ENCODE measurements at places on chromosomes 7 and 10.

DNA sequence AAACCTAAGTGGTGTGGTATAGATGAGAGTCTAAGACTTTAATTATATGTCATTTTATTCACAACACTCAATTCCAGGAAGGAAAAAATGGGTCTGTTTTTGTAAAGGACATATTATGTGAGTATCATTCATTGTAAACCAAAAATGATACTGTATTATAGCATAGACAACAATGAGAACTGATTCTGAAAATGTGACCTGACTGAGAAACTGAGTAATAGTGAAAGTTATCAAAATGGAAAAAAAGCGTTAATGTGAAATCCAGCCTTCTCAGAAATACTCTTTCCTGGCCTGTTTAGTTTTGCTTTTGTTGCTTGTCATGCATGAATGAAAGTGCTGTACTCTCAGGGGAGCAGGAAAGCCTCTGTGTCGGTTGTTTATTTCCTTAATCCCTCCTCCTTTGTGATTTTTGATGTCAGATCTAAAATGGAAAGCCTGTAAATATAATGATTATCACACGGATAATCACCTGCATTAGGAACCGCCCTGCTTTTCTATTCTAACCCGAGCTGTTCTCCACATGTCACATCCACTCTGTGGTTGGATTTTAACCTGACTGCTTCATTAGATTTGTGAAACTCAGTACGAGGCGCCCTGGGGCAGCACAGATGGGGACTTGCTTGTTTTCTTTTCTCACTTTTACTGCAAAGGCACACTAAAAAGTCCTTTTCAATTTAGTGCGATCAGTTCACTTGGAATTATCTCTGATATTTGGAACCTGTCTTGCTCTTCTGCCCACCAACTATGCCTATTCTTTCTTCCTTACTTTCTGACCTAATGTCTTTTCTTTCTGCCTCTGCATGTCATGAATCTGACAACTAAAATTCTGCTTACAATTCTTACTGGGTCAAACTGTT lies 240.9 kb upstream of the KAT6B start:
- DNase-seq = no peak

DNA sequence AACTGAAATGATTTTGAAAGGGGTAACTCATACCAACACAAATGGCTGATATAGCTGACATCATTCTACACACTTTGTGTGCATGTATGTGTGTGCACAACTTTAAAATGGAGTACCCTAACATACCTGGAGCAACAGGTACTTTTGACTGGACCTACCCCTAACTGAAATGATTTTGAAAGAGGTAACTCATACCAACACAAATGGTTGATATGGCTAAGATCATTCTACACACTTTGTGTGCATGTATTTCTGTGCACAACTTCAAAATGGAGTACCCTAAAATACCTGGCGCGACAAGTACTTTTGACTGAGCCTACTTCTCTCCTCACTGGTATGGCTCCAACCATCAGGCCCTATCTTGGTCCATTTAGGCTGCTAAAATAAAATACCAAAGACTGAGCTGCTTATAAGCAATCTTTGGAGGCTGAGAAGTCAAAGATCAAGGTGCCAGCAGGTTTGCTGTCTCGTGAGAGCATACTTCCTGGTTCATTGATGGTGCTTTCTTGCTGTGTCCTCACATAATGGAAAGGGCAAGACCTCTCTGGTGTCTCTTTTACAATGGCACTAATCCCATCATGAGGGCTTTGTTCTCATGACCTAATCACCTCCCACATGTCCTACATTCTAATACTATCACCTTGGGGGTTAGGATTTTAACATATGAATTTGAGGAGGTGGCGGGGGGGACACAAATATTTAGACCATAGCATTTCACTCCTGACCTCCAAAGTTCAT lies 173.3 kb downstream of the CFTR start:
- no peak for DNase-seq

GRCh38 chr7:496528-497295 lies 22.9 kb downstream of the PDGFA start:
- no peak for DNase-seq

DNA sequence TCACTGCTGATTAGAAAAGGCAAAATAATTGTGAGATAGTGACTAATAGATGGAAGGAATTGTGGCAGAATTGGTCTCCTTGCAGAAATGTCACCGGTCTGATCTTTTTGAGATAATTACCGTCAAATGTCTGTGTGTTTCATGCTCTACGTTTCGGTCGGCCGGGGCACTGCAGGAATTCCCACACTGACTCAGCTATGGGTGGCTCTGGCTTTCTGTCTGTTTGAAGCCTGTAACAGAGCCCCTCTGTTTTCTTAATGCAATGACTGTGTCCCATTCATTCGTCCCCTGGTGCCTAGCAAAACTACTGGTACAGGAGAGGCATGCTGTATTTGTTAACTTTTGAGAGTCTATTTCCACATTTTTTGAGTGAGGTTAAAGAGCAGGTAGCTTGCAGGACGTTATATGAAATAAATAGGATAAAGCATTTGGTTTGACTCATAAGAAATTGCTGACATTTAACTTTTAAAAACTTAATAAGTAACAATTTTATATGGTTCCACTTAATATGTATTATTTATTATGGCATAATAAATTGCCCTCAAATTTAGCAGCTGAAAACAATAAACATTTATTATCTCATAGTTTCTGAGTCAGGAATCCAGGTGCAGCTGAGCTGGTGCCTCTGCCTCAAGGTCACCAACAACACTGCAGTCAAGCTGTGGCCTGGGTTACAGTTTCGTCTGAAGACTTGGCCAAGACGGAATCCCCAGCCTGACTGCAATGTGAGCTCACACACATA lies 53.3 kb upstream of the CTBP2 start:
- no peak for DNase-seq

DNA sequence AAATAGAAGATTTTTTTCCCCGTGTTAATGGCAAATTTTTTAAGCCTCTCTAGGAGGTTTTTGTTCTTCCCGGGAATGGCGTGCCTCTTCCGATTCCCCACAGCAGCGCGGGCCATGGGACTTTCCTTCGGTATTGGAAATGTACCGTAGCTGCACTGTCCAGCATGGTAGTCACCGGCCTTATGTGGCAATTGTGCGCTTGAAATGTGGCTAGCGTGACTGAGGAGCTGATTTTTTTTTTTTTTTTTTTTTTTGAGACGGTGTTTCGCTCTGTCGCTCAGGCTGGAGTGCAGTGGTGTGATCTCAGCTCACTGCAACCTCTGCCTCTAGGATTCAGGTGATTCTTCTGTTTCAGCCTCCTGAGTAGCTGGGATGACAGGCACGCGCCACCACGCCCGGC lies 938 bp upstream of the TCTN3 start:
- no peak for DNase-seq

DNA sequence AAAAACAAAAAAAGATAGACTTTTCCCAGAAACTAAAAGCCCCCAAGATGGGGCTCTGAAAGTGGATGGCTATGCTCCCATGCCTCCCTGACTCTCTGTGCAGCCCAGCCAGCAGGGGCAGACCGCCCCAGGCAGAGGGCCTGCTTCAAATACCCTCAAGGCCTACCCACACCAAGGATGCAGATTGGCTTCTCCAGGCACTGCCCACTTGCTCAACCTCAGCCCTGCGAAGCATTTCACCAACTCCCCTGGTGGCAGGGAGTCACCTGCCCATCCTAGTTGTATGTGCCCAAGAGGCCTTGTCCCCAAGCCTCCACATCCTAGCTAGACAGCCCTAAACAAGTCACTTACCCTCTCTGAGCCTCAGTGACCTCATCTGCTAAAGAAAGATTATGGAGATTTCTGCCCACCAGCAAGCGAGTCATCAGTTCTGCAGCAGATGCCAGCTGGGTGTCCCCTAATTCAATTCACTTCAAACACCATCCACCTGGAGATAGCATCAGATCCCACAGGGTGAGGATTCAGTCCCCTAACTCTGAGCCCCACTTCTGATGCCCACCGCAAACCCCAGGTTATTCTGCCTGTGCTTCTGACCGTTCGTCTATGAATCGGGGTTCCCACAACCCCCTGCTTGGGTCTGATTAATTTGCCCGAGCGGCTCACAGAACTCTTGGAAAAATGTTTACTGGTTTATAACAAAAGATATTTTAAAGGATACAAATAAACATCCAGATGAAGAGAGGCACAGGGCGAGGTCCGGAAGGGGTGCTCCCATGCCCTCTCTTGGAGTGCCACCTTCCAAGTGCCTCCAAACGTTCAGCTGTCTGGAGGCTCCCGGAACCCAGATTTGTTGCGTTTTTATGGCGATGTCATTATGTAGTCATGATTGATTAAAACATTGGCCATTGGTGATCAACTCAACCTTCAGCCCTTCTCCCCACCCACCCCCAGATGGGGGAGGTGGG lies 18.6 kb upstream of the ZMIZ1 start:
- no peak for DNase-seq

DNA sequence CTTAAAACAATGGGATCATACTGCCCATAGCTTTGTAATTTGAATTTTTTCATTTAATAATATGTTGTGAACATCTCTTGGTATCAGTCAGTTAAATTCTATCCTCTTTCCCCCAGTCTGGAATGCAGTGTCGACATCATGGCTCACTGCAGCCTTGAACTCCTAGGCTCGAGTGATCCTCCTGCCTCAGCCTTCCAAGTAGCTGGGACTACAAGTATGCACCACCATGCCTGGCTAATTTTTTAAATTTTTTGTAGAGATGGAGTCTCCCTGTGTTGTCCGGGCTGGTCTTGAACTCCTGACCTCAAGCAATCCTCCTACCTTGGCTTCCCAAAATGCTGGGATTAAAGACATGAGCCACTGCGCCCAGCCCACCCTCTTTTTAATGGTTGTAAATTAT lies 34.6 kb downstream of the MPLKIP start:
- DNase-seq = no peak

DNA sequence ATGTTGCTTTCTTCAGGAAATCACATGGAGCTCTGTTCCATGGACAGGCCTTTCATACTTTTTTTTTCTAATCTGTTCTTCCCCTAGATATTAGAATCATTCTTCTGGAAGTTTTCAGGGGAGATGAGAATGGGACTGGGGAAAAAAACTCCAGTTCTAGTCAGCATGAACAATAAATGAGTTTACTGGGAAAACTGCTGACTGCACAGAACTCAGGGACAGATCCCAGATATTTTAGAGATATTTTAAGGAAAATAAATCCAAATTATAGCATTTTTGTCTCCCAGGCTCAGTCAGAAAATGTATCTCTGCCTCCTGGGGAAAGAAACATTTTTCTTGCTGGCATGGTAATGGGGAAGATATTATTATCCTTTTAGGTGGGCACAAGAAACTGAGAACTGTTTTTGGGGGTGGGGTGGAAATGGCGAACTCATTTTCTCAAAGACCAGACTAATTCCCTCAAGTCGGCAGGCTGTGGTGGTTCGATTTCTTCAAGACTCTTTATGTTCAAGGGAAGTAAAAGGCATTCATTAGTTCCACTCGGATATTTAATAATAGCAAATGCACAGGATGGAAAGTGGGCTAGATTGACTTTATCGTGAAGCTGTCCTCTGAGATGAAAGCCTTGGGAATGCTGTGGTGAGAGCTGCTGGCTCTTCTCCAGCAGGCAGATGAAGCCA lies 157.5 kb downstream of the ADRA2A start:
- DNase-seq = no peak

DNA sequence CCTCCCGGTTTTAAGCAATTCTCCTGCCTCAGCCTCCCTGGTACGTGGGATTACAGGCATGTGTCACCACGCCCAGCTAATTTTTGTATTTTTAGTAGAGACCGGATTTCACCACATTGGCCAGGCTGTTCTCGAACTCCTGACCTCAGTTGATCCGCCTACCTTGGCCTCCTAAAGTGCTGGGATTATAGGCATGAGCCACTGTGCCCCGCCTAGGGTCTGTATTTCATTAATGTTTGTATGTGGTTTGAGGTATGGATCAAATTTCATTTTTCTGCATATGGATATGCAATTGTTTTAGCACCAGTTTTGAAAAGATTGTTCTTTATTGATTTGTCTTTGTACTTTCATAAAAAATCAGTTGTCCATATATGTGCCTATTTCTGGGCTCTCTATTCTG lies 26.0 kb downstream of the CYP26A1 start:
- no peak for DNase-seq

DNA sequence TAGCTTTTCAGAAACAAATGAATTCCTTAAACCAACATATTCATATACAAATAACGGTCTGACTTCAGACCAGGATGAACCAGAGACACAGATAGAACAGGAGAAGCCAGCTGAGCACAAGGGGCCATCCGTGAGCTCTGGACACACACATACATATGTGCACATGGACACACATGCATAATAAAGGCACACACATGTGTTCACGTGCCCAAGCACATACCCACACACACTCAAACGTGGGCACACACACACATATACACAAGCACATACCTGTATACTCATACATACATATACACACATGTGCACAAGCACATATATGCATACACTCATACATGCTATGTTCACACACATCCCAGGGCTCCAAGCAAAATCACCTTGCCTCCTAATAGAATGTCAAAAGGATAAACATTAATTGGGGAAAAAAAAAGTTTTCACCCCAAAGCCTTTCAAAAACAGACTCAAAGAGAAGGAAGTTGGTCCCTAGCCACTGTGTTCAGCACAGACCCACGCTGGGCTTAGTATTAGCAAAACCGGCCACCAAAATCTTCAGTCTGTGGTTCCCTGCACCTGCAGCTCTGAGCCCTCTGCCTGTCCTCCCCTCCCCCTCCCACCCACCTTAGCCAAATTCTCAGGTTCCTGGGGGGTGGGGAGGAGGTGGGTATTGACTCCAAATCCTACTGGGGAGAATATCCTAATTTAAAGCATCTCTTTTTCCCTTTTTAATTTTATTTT lies 100.4 kb upstream of the MACROH2A2 start:
- DNase-seq = no peak

- peak; percentile 24 for DNase-seq
These were observed at the start of gene AGMO for GRCh38 chr7:15561835-15562234. Gene AGMO, minus strand, starts transcription at chr7:15562015.

DNA sequence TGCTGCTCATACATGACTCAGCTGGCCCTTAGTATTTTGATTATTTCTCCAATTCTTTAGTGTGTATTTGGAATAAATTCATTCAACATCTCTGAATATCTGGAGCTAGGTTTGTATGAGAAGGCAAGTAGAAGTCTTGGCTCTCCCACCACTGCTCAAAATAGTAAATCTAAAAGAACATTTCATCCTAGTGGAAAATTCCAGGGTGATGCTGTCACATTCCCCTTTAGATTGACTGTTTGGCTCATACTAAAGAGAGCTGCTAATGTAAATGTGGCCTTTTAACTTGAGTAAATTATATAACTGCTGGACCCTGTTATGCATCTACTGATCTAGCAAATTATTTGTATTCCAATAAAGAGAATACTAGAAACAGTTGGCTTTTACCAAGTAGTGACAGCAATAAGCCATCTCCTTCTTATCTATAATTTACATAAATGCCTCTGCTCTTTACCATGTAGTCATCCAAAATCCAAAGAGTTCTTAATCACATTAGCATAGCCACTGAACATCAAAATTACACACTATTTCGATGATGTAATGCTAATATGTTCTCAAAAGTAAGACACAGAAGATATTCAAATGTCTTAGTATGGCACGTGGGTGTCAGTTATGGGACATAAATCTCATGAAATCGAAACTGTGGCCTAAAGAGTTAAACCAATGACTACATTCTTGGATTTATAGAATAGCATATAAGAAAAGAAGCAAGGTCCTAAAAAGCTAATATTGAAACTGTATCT lies 86.9 kb upstream of the KCND2 start:
- DNase-seq = no peak

GRCh38 chr7:130719541-130719940 lies 14.5 kb downstream of the KLF14 start:
- no peak for DNase-seq

GRCh38 chr7:43465581-43466554 lies 117.0 kb upstream of the STK17A start:
- peak; percentile 23 for DNase-seq

- DNase-seq = no peak
These were observed 12.2 kb downstream of the CPA2 start for GRCh38 chr7:130278860-130279259.

- peak; percentile 31 for DNase-seq
These were observed 362.5 kb upstream of the ZMIZ1 start for GRCh38 chr10:78706256-78706655.

Measured in AG08395 (cell line).